SK-N-SH (cell line): ENCODE measurements at places on chromosomes 1 and 21. TPM values are rescaled to one million over a fixed set of nuclear protein-coding genes. Genes with fewer than 3 reads are reported as not detected.

DNA sequence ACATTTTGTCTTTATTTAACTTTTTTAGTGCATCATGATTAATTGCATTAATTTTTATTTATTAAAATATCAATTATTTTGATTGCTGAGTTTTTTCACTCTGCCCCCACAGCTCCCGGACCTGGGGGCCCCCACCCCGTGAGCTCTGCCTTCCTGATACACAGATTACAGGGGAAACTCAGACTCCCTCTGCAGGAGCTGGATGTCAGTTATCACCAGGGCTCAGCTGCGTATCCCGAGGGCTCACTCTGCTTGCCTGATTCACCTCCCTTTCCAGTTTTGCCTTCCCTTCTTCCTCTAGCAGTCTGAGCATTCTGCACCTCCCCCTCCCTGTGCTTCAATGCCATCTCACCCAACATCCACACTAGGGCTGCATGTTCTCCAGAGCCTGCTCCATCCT, 98.2 kb downstream of the ATP1A1 start:
- peak; percentile 46 for DNase-seq

The PSRC1 gene
- polyA plus RNA-seq: 19.4 and 20.3 TPM in 2 replicates

The HPDL gene
- polyA plus RNA-seq: 0.19 and 0.25 TPM in 2 replicates

The FAM72C gene
- 2.3 and 2.4 TPM in 2 replicates for polyA plus RNA-seq

- DNase-seq: no peak
Observed at GRCh38 chr21:33968080-33968994, 52.7 kb upstream of the ATP5PO start.

The SERPINC1 gene
- polyA plus RNA-seq: 0.05 and 0.08 TPM in 2 replicates

The CFAP410 gene
- polyA plus RNA-seq: 18.0 and 19.2 TPM in 2 replicates

The LMOD1 gene
- polyA plus RNA-seq: 2.7 and 4.9 TPM in 2 replicates

GRCh38 chr1:203652724-203653461, 26.3 kb downstream of the ATP2B4 start:
- no peak for DNase-seq
